ENCODE measurements at places on chromosomes 5 and 9.

- DNase-seq, result no peak
These were observed 114.8 kb downstream of the SEMA5A start for GRCh38 chr5:9431151-9431495.

GRCh38 chr5:180830253-180831138, 27.9 kb upstream of the MGAT1 start:
- peak; percentile 52 for DNase-seq

- no peak for DNase-seq
These were observed 43.1 kb downstream of the CAMK2A start for GRCh38 chr5:150246429-150246828.

- no peak for DNase-seq
These were observed 48.6 kb downstream of the AMBP start for GRCh38 chr9:114029311-114030170.

DNA sequence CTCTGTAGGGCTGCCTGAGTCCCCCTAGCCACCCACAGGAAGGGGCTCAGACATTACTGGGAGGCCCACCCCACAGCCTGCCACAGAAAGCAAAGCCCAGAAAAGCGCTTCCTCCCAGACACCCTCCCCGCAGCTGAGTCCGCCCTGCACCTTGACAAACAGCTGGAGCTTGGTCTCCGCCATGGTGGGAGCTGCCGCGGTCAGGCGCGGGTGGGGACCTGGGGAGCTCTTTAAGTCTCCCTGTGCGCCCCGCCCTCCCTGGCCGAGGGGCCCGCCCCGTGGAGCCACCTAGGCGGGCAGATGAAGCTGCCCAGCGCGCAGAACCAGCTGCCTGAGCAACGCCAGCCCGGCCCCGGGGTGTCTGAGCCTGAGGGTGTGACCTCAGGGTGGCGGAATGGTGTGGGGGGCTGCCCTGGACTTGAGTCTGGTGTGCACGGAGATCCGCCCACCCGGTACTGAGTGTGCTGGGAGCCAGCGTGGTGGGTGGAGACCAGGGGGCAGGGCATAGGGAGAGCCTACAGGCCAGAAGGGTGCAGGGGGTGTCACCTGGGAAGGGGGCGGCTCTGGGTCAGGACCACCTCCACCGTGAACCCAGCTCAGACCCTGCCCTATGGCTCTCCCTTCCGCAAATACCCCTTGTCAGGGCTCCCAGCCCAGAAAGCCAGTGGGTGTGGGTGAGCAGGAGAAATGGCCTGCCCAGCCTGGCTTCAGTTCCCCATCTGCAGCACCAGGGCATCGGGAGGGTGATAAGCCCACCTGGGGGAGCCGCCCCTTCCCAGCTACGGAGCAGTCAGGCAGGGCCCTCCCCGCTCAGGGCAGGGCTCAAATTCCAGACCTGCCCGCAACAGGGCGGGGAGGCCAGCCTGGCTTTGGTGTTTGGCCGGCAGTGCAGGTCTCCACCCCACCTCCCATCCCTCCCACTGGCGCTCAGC, at the start of gene CLIC3:
CLIC3 (minus strand) TSS at position 208 of the 932 bp plus-strand sequence; CDS start at position 183, 25 bp downstream.
- DNase-seq, result no peak

GRCh38 chr5:111142932-111143331, 50.8 kb downstream of the WDR36 start:
- no peak for DNase-seq

GRCh38 chr5:127223256-127223974, 67.2 kb upstream of the MEGF10 start:
- no peak for DNase-seq

DNA sequence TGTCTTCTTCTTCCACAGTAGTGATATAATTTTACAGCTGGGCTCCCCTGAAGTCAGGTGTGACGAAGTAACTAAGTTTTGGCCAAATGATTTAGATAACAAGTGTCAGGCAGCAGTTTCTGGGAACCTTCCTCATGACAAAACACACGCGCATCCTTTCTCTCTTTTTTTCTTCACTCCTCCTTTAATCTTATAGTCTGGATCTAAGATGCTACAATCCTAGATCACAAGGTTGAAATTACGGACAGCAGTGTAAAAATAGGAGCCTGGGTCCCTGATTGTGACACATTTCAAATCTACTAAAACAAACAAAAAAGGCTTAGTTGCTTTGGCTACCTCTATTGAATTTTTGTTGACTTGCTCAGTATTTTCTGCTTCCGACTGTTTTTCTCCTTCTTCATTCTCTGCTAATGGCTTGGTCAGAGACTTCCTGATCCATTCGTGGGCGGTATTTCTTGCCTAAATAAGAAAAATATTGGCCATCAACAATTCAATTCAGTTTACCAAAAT, 36.1 kb downstream of the FAM114A2 start:
- DNase-seq, result no peak

GRCh38 chr5:158676642-158677469, 422.9 kb downstream of the EBF1 start:
- no peak for DNase-seq

DNA sequence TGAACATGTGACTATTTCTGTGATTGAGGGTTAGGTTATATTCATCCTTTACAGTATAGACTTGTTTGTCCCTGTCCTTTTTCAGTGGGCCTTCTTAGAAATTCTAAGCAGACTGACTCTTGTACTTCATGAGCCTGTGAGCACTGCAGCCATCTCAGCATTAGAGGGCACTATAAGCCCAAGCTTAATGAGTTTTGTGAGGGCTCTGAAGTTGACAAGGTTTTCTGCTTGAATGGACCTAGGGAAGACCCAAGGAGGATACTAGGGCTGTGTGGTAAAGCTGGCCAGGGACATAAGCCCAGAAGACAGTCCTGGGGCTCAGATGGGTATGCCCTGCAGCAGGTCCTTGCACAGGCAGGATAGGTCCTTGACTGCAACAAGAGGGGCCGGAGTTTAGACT, 126.5 kb downstream of the MRPS30 start:
- no peak for DNase-seq

DNA sequence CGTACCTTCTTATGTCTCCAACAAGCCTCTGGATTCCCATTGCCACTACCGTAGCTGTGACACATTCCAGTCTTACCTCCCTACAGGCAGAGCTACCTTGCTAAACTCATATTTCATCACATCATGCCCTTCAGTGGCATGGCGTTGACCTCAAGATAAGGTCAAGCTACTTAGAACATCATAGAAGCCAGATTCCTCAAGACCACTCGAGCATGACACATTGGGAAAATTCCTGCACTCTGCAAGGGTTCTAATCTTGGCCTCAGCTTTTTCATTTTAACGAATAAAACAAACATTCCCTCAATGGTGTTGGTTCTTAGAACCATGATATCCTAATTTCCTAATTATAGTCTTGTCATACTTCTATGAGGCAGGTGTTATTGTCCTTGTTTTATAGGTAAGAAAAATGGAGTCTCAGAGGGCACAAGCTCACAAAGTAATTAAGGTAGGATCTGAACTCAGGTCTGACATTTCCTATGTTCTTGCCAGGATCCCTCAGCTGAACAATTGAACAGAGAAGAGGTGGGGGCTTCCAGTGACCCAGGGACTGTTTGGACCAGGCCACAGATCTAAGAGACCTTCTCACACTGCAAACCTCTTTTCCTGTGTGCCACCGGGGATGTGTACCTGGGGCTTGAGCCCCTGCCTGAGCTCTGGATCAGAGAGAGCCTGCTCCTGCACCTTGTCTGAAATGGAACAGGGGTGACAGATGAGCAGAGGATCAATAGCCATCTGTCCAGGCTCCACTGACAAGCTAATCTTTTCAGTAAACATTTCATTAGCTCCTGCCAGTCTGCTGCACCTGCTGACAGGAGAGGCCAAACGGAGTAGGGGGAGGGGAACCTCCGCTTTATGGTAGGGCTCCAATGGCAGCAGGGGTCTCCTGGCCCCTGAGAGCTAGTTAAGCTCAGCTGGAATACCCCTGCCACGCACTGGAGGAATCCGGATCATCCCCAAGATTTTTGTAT, 49.3 kb downstream of the ALG2 start:
- DNase-seq, result no peak

DNA sequence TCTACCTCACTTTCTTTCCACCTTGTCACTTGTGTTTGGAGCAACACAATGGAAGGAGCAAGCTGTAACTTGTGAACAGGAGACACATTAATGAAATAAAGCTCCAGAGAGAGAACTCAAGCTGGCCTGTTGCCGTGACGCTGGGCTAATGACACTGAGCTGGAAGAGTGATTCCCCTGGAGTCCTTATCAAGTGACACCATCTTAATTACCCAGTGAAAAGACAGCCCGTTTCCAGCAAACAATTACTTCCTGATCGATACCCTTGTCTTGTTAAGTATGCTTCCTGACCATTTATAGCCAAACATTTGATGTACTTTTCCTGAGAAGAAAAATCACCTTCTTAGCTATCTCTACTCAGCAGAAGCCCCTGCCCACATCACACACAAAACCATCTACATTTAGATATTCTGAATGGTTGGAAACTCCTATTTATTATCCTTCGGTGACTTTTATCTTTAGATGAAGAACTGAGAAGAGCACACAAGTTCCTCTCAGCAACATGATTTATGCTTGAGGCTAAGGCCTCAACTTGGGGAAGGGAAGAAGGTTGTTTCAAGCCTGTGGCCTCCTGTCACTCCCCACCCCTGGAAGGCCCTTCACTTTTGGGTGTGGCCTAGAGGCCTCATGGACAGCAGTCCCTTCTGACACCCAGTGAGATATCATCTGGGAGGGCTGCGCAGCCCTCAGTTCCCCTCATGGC, 34.1 kb downstream of the CRHBP start:
- no peak for DNase-seq

DNA sequence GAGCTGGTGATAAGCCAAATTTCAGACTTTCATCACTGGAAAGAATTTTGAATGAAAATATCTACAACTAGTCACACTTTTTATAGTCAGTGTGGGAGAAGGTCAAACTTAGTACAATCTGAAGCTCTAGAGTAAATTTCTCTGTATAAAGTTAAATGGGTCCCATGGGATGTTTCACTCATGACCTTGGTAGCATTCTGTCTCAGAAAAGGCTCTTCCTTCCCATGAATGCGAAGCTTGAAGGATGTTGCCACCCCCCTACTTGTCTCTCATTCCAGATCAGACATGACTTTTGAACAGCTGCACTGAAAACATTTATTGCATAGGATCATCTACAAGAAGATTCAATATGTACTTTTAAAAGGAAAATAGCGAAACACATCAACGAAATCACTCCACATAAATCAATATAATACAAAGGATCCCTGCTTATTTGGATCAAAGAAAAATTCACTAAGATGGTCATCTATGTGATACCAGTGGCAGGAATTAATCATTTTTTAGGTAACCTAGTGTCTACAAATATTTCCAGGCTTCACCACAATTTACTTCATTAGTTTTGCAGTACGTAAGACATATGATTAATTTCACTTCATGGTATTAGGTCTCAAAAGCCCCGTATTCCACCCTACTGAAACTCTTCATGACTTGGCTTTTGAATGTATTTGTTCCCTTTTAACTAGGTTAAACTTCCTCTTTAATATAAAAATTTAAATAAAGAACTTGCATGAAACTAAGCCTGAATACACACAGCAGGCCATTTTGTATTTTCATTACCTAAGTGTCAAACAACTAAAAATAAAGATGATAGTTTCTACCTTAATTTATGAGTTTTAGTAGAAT, 4.4 kb downstream of the ST8SIA4 start:
- no peak for DNase-seq

DNA sequence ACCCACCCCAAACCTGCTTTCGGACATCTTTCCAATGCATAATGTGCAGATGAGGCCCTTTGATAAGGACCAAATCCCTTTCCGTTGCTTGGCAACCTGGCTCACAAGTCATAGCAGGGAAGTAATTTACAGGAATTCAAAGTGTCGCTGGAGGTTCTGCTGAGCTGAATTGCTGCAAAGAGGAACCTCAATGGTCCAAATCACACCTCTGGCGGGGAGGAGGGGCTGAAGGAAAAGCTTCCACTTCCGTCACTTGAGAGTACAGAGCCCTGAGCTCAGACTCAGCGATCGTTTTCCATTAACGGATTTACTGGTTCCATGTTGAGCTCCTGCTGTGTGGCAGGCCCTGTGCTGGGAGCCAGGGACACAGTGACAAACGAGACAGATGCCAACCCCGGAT, 99.3 kb downstream of the KCNIP1 start:
- DNase-seq, result no peak

- DNase-seq, result no peak
These were observed 283.0 kb upstream of the ITGA1 start for GRCh38 chr5:52504584-52505240.

GRCh38 chr5:136622747-136623146, 257.4 kb upstream of the TRPC7 start:
- DNase-seq, result no peak

DNA sequence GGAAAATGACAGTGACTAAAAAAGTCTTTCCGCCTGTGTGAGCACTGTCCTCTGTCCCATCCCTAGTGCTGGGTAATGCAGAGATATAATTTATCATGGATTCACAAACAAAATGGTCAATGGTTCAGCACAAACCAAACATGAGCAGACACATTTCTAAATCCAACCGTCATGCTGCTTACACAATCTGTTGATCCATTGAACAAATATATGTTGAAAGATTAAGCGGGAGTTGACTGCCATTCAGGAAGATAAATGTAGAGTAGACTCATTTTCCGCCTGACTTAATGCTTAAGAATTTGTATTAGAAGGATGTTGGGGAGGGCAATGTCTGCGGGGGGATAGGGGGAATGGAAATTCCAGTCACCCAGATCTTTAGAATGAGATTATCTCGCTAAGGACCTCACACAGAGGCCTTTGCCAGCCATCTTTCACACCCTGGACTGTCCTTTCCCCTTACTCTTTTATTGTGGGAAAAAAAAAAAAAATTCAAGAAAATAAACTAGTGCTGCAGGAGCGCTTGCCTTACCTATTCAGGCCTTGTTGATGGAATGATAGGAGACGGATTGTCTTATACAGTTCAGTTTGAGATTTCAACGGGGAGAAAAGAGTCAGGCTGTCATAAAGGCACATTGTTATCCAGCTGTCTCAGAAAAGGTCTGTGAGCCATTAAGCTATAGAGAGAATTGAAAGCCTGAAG, 153.7 kb downstream of the TLE1 start:
- DNase-seq, result no peak

- no peak for DNase-seq
These were observed 117.8 kb downstream of the FGF18 start for GRCh38 chr5:171537070-171537849.

DNA sequence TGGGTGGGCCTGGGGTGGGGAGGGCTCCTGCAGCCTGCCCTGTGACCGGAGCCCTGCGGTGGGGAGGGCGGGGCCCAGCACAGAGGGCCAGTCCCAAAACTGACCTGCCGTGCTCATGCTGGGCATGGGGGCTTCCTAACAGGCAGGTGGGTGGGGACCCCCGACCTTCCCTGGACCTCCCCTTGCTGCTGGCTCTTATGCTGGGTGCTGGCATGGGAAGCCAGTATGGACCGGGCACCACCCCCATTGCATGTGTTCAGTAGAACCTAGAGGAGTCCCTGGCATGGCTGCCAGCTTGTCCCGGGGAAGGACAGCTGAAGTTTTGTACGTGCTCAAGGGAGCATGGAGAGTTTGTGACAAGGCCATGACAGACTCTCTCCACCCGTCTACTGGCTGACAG, 37.1 kb downstream of the WNK2 start:
- no peak for DNase-seq

DNA sequence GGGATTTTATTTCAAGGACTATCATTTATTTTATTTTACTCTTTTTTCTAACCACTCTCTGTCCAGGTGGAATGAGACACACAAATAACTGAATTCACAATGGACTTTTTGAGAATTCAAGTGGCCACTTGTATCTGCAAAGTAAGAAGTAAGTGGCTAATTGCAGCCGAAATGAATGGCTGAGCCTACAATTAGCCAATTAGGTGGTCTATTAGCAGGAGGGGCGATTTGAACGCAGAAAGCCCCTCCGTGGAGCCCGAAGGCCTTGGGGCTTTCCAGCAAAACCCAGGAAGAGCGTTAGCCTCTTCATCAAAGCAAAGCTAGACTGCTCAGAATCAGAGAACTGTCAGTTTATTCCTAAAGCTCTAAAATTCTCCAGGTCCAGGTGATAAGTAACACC, 176.9 kb downstream of the EBF1 start:
- DNase-seq, result no peak

All from caudate nucleus (tissue), 63 donors.